ENCODE measurements at places on chromosomes 12 and 14.

- DNase-seq: no peak
Observed at GRCh38 chr14:26820572-26820971, 222.7 kb upstream of the NOVA1 start.

DNA sequence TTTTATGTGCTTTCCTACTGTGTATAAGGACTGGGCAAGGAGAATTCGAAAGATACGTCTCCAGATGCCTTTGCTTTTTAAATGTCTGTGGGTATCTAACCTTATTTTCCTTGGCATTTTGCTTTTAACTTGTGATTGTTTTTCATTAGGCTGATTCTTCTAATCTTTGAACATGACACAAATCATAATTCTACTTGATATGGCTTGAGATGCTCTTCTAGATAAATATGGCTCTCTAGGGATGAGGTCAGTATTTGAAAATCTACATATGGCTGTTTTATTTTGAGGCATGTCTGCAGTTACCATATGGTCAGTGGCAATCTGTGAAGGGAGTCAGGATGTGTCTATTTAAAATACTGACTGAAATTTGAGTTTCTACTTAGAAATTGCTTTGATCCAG is 139.2 kb downstream of the SLC2A13 start:
- DNase-seq: no peak

DNA sequence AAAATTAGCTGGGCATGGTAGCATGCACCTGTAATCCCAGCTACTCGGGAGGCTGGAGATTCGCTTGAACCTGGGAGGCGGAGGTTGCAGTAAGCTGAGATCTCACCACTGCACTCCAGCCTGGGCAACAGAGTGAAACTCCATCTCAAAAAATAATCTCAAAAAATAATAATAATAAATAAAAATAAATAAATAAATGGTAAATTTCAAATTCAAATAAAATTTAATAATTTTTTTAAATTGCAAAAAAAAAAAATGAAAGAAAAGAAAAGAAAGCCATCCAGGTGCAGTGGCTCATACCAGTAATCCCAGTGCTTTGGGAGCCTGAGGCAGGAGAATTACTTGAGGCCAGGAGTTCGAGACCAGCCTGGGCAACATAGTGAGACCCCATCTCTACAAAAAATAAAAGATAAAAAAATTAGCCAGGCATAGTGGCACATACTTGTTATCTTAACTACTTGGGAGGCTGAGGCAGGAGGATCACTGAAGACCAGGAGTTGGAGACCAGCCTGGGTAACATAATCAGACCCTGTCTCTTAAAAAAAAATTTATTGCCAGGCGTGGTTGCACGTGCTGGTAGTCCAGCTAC is 36.4 kb downstream of the ALDH2 start:
- no peak for DNase-seq

GRCh38 chr12:128853600-128854197 is 421 bp downstream of the GLT1D1 start:
- no peak for DNase-seq

DNA sequence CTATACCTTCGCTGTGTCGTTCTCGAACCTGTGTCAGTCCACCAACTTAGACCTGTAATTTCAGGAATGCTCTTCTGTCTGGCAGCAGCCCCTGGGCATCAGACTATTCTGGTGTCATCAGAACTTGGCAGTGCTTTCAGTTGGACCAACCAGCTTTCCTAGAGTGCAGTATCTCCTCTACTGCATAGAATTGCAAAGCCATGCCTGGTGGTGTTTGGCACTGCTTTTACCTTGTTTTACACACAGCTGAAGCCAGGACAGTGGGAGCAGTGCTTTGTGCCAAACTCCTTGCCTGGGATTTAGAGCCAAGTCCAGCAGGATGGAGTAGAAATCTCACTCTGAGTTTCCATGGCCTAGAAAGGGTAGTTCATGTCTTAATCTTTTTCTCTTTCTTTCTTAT is 1.5 kb downstream of the FLVCR2 start:
- no peak for DNase-seq

GRCh38 chr12:52198454-52199215 is 6.8 kb upstream of the KRT80 start:
- DNase-seq: no peak

GRCh38 chr12:107352347-107353081 is 259.2 kb upstream of the CRY1 start:
- DNase-seq: no peak

DNA sequence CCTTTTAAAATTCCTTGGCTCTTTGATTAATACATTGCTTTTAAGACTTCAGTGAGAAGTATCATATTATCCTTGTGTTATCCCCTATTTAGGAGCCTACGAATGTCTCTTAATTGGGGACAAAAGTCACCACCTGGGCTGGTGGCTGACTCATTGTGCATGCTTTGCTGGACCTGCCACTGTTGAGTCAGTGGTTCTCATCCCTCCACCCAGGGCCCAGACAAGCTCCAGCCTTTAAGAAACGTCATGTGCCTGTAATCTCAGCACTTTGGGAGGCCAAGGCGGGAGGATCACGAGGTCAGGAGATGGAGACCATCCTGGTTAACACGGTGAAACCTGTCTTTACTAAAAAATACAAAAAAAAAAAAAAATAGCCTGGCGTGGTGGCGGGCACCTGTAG is 57.9 kb downstream of the OTX2 start:
- no peak for DNase-seq

DNA sequence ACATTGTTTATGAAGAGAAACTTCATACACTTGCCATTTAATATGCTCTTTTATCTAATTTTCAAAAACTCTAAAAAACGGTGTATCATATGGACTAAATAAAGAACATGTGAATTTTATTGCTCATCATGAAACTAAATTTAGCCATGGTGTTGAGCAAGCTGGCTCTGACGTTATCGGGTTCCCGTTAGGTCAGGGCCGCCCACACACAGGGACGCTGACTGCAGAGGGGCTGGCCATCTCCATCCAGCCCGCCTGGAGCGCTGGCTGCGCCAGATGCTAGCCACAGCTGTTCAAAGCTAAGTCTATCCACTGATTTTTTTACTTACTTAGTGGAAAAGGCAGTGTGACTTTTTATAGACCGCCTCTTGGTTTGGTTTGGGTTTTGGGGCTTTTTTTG is 36.5 kb upstream of the DYNC1H1 start:
- DNase-seq: no peak

GRCh38 chr12:68487721-68488309 is 122.9 kb upstream of the RAP1B start:
- DNase-seq: no peak

DNA sequence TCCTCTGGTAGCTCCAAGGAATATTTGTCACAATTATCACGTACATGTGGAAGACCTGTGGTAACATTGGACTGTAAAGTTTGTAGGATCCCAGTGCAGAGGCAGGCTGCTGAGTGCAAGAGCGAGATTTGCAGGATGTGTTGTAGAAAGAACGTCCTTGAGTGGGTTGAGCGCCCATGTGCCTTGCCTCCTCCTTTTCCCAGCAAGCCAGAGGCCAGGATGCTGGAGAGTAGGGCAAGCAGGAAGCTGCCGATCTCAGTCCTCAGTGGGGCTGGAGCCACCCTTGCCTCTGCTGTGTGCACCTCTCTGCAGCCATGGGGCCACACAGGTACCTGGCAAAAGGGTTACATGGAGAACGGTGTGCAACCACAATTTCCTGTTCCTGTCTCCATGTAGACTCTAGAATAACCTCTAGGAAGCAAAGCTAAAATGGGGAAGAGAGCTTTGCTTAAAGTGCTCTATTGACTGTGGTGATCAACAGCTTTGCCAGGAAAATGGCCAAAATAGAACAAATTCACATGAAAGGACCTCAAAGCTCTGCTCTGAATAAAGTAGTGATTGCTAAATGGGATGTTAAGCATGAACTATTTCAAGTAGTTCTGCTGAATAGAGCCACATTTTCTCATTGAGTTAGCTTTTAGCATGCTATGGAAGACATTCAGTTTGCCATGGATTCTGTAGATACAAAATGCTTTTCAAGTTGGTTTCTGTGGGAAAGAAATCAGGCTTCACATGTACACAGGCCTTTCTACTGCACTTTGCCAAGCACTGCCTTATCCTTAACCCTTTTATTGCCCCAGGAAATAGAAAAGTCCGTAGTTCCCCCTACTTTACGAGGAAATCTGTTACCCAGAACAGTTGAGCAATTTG is 37.4 kb downstream of the ANKRD9 start:
- DNase-seq: no peak

GRCh38 chr12:68359674-68360073 is 27.5 kb upstream of the MDM1 start:
- DNase-seq: no peak

- DNase-seq: no peak
Observed at GRCh38 chr12:110010853-110011723, 11.9 kb downstream of the ANKRD13A start.

DNA sequence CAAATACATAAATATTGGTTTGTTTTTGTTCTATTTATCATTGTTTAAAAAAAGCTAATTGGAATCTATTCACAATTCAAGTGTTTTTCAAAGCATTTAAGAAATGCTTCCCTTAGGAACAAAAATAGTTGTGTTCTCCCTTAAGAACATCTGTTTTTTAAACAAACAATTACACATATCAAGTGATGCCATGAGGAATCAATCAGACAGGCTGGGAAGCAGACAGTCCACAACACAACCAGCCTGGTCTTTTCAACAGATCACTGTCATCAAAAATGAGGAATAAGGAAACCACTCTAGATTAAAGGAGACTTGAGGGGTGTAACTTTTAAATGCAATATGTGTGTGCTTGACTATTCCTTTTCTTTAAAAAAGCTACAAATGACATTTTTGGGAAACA is 25.5 kb downstream of the GALC start:
- DNase-seq: no peak

DNA sequence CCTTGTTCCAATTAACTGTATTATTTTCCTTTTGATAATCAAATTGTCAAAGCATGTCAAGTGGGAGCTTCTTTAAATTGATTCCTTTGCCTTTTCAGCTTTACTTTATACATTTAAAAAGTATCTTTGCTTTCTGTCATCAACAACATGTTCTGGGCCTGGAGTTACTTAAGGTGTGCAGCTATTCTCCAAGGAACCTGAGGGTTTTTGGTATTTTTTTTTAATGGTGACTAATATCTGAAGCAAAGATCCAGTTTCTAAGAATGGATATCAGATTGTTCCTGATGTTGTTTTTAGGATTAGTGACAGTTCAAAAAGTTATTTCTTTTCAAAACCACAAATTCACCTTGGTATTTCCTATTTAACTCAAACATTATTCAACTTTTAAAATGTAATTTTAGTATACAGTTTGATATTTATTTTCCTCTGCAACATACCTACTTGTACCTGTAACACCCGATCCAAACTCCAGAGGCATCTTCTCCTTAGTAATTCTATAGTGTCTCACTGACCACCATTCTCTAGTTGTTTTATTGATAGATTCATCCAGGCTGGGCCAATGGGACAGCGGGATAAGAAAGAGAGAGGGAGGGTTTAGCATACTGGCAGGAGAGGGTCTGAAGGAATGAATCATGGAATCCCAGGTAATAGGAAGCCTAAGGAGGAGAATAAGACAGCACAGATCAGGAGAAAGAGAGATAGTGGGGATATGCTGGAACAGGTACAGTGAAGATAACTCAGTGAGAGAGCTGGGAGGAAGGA is 3.1 kb downstream of the CBLN3 start:
- no peak for DNase-seq

GRCh38 chr12:118850244-118850825 is 131.0 kb upstream of the SRRM4 start:
- DNase-seq: peak; percentile 41

GRCh38 chr14:82642425-82642824 is 1108.8 kb upstream of the SEL1L start:
- peak; percentile 52 for DNase-seq
